SJCRH30 (cell line): ENCODE measurements at places on chromosomes 7 and 10.
A peak's percentile ranks its signal among the peaks of the same experiment; 100 is the strongest.

GRCh38 chr10:99945263-99945662 lies 64.5 kb downstream of the DNMBP start:
- DNase-seq, result no peak

DNA sequence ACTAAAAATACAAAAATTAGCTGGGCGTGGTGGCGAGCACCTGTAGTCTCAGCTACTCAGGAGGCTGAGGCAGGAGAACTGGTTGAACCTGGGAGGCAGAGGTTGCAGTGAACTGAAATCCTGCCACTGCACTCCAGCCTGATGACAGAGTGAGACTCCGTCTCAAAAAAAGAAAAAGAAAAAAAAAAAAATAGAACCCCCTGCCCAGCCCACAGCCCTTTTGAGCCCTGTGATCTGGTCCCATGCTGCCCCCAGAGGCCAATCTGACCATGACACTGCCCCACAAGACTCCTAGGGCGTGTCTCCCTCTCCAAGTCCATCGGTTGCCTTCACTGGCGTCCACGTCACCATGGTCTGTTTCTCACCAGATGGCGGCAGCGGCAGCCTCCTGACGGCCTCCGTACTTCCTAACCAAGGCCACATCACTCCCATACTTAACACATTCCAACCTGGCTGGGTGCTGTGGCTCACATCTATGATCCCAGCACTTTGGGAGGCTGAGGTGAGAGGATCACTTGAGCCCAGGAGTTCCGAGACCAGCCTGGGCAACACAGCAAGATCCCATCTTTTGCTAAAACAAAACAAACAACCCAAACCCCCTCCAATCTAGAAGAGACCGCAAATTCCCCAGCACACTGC lies 18.0 kb downstream of the STX1A start:
- peak; percentile 63 for DNase-seq

- no peak for DNase-seq
Observed at GRCh38 chr10:108721874-108722273, 1201.4 kb downstream of the XPNPEP1 start.

DNA sequence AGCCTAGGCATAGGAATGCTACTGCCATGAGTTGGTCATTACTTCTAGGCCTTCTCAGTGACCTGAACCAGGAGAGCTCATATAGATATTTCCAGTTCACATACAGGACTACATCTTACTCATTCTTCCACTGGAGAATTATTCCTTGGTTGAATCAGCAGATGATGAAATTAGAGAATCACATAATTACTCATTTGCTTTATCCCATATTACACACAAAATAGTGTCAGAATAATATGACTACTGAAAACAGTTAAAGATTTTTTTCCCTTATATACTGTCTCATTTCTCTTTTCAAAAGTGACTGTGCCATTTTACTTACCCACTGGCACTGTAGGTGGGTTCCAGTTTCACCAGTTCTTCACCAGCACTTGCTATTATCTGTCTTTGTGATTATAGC lies 18.5 kb downstream of the BMS1 start:
- DNase-seq, result no peak

- no peak for DNase-seq
Observed at GRCh38 chr7:74535951-74536356, 82.2 kb downstream of the GTF2IRD1 start.

GRCh38 chr10:43225787-43226153 lies 41.1 kb downstream of the RASGEF1A start:
- DNase-seq, result no peak

- DNase-seq, result no peak
Observed at GRCh38 chr10:116629340-116629739, 8.6 kb downstream of the PNLIPRP2 start.

GRCh38 chr7:85426487-85426960 lies 239.7 kb upstream of the SEMA3D start:
- DNase-seq, result no peak

DNA sequence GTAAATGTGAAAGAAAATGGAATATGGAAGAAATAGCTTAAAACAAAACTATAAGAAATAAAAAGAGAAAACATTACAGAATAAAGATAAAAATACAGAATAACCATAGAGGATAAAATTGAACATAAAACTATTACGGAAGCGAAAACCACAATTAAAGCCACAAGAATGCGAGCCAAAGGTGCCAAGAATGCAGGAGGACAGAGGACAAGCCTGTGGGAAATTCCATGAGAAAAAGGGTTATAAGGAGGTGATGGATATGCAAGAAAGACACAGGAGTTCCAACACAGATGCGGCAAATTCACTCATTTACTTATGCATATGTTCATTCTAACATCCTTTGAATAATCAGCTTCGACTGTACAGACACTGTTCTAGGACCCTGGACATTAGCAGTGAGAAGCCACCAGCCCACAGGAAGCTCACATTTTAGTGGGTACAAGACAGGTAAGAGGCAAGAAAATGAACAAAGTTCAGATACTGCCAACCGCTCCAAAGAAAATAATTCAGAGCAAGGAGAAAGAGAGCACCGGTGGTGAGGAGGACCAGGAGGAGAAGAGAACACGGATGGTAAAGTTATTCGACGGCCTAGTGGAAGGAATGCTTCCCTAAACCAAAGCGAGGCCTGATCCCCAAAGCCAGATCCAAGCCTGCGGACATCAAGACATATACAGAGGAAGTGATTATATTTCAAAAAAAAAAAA lies 213.7 kb upstream of the MGMT start:
- no peak for DNase-seq

- DNase-seq, result no peak
Observed at GRCh38 chr10:6321880-6322279, 119.1 kb downstream of the PFKFB3 start.

DNA sequence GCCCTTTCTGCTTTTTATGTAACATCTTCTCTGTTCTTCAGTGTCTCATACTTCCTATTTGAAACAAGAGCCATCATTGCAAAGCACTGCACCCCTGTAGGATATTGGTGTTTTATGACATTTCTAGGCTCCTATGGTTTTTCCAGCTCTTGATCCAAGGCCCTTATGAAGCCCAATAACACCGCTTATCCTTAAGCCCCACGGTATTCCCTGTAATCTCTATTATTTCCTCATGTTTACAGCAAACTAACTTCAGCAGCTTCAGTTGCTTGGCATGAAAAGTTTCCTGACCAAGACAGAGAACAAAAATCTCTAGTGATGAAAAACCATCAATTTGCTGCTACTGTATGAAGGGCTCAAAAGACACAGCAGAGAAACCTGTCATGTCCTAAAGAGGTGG lies 34.1 kb upstream of the TES start:
- no peak for DNase-seq

DNA sequence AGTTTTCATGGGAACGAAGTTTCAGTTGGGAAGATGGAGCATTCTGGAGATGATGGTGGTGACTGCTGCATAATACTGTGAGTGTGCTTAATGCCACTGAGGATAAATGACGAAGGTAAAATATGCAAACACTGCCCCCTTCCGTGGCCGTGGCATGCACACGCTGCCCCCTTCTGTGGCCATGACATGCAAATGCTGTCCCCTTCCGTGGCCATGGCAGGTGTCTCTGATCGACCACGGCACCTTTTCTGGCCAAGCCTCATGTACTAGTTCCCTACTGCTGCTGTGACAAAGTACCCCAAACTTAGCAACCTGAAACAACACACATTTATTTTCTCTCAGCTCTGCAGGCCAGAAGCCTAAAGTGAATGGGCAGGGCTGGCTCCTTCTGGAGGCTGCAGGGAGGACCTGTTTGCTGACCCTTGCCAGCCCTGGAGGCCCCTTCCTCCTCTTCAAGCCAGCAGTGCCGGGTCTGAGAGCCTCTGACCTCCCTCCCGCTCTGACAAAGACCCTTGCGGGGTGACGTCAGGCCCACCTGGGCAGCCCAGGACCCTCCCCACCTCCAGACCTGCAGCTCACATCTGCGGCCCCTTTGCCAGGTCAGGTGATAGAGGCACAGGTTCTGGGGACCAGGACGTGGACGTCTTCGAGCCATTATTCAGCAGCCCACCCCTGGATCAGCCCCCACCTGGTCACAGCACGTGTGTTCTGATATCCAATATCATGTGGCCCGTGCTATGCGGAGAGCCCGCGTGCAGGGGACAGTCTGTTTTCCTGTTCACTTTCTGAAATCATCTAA lies 82.0 kb downstream of the MICALL2 start:
- DNase-seq, result no peak

DNA sequence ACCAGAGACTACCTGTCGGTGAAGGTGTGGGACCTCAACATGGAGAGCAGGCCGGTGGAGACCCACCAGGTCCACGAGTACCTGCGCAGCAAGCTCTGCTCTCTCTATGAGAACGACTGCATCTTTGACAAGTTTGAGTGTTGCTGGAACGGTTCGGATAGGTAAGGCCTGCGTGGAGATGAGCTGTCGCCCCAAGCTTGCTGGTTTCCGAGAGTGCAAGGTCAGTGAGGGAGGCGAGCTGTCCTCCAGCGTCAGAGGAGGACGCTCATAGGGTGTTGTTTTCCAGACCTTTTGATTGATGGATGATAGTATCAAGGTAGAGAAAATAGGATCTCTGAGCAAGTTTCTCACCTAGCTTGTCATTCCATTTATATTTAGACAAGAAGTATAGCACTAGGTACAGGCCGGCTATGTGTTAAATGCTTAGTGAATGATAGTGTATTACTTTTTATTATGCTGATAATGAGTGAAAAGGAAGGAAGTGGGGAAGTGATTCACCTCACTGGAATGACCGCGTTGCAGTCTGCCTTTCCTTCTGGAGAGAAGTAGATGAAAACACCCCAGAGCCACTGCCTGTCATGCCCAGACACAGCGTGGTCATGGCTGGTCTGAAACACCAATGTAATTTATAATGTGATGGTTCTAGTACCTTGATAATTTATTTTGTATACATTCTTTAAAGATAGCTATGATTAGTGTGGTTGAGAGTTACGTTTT lies 33.9 kb downstream of the BNIP3 start:
- no peak for DNase-seq

- no peak for DNase-seq
Observed at GRCh38 chr7:123533929-123534382, 439 bp downstream of the IQUB start.

DNA sequence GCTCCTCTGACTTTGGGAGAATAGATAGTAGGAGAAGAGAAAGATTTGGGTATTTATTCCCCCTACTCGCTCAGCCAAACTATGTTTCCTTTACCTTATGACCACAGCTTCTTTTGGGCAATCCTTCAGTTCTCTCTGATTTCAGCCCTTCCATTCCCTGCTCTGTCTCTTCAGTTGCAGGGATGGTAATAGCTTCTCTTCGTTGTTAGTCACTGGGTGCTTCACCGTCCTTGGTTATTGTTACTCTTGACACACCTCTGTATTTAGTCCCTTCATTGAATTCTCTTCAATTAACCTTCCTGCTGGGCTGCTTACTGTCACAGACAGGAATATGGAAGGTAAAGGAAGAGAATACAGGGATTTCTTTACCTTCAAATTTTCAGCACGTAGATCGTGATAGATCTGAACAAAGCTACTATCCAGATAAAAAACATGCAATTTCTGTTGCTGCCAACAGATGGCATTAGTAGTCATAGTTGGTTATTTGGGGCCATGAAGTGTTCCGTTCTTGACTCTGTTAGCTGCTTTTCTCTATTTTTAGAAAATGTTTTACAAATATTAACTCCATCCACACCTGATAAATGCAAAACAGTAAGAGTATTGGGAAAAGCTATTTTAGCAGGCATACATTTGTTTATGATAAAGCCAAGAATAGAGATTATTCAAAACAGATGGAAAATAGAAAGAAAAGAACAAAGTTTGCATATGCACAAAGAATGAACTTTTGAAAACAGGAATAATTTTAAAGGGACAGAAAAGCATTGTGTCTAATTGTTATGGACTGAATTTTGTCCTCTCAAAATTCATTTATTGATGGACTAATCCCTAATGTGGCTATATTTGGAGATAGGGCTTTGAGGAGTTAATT lies 14.0 kb upstream of the PTTG1IP2 start:
- DNase-seq, result peak; percentile 84

- no peak for DNase-seq
Observed at GRCh38 chr10:59537501-59537900, 172.1 kb downstream of the SLC16A9 start.

- DNase-seq, result peak; percentile 47
Observed at GRCh38 chr10:77409697-77410471, 227.7 kb downstream of the KCNMA1 start.

- peak; percentile 53 for DNase-seq
Observed at GRCh38 chr7:76260171-76260703, 42.2 kb upstream of the HSPB1 start.

GRCh38 chr10:29681676-29682448 lies 47.1 kb upstream of the SVIL start:
- no peak for DNase-seq
